Stimulated activated CD8-positive, alpha-beta memory T cell treated with anti-CD3 and anti-CD28 coated beads, Interleukin-7, amount 100 ng/mL, for 1 hour (primary cell): ENCODE measurements at places on chromosomes 1 and 21.

GRCh38 chr1:211616965-211617297, 38.0 kb upstream of the SLC30A1 start:
- DNase-seq = no peak

DNA sequence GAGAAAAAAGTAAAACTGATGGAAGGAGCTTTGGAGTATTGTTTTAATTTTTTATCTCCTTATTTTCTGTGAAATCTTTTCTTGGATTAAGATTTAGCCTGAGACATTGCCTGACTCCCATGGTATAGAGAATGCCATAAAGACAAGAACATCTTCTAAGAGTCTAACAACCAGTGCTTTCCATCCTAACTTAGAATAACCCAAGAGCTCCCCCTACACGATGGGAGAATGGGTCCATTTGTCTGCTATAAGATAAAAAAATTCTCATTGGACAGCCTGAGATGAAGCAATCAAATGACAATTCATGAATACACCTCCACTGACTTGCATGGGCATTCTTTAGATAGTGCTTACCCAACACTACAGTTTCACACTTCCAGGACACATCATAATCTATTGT, 478.1 kb downstream of the TTLL7 start:
- no peak for DNase-seq

DNA sequence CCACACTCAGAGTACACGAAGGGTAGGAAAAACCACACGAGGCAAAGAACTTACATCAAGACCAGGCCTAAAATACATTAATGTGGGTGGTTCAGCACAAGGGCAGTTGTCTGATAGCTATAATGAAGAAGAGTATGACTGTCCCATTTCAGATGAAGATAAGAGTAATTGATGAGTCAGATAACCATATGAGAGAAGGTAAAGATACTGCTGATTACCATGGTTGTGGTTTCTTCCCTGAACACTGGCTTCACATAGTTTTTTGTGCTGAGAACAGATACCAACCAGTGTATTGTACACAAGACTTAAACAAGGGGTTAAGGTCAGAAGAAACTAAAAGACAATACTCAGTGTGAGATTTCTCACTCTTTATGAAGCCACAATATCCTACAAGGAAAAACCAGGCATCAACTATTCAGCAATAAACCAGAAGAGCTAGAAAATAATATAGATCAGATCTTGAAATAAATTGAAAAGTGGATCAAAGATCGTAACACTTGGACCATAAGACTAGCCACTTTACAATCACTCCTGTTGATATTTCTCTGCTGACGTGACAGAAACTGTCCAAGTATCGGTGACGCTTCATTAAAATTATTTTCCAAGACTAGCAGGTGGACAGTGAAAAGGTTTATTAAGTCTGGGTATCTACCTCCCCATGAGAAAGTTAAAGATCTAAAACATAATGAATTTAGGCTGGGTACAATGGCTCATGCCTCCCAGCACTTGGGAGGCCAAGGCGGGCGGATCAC, 28.6 kb downstream of the PUM1 start:
- no peak for DNase-seq

- no peak for DNase-seq
Observed at GRCh38 chr1:17676387-17677060, 78.6 kb upstream of the ACTL8 start.

DNA sequence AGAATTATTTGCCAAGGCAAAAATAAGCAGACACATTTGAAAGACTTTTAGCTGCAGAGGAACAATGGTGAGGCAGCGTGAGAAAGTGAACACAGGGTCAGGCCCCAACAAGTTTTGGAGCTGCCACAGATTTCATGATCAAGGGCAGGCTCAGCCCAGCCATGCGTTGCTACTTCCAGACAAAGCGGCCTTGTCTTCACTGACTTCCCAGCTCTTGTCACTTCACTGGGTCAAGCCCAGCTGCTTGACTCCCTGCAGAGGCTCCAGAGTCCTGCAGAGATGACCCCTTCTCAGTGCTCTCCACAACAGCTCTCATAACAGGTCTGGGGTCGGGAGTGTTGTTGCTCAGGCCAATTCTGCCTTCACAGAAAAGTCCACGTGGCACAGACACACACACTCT, 35.8 kb downstream of the HHAT start:
- no peak for DNase-seq

DNA sequence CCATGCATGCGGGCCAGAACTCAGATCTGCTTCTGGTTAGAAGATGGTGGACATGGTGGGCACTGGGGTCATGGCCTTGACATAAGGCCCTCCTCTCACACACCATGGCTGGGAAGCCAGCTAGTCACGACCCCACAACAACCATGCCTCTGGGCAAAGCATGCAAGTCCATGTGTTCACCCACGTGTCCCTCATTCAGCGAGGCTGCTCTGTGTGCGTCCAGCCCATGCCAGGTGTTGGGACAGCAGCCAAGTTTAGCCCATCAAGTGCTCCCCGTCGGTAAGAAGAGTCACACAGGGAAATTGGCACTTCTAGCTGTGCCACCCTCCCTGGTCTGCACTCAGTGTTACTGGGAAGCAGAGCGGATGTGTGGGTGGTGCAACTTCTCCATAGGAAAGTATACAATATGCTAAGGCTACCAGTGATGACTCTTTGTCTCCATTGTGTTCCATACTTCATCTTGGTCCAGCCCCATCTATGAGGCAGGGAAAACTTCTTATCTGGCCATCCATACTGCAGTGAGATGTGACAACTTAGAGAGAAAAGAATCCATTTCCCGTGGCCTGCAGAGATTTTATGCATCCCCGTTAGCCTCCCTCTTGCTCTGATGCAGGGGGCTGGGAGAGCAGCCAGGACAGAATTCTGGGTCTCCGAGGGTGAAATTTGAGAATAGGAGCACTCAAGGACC, 198.0 kb downstream of the GRIK3 start:
- DNase-seq = no peak

- no peak for DNase-seq
Observed at GRCh38 chr1:13778431-13778830, 78.4 kb downstream of the PRDM2 start.

GRCh38 chr21:29256126-29256910, 42.4 kb upstream of the BACH1 start:
- DNase-seq = no peak

DNA sequence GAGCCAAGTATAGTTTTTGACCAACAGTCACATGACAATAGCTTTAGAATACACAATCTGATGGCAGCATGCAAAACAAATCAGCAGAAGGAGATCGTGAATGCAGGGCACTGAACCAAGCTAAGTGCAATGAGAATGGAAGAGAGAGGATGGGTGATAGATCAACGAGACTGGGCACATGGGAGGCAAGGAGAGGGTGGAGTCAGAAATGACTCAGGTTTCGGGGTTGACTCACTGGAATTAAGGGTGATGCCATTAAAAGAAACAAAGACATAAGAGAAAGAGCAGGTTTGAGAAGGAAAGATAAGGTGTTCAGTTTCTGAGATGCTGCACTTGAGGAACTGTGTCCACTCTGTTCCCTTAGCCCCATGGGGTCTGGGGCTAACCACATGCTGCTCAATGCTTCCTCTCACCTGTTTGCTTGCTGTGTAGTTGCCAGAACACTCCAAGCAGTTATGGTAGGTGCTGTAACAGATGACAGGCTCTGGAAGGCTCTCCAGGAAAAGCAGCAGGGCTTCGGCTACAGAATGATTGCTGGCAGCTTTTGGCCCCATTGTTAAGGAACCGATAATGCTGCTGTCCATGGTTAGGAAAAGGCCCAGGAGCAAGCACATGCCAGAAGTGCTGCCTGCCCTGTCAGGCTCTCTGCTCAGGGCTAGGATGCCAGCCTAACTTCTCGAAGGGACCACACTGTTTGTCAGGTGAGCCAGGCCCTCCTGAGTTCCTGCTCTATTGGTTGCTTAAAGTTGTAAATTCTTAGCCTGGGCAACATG, 6.1 kb upstream of the MTF1 start:
- no peak for DNase-seq

- DNase-seq = no peak
Observed at GRCh38 chr1:176957603-176958002, 206.9 kb downstream of the ASTN1 start.

DNA sequence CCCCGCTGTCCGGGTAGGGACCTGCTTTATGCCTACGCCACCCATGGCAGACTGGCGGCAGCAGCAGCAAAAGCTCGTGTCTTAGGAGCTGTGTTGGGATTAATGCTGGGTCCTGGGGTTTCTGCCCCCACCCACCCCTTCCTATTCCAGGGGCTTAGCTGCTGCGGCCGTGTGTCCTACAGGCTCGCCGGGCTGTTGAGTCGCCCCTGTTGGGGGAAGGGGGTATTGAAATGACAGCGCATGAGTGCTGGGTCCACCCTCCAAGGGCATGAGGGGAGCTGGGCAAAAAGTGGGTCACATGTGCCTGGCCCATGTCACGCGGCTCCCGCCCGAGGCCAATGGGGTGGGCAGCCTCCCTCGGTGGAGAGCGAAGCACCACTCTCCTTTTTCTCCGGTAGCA, 118.3 kb upstream of the COL6A1 start:
- DNase-seq = no peak

- DNase-seq = no peak
Observed at GRCh38 chr1:237713916-237714315, 176.8 kb downstream of the ZP4 start.

DNA sequence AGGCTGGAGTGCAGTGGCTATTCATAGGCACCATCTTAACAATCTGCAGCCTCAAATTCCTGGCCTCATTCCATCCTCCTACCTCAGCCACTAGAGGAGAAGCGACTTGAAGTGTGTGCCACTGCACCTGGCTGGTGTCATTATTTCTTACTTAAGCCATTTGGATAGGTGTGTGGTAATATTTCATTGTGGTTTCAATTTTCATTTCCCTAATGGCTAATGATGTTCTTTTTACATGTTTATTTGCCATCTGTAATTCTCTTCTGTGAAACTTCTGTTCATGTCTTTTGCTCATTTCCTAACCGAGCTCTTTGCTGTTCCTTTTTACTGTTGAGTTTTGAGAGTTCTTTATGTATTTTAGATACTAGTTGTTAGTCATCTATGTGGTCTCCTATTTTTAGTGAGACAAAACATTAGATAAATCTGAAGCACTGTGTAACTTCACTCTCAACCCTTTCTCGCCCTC, 66.8 kb downstream of the SLC27A3 start:
- no peak for DNase-seq

DNA sequence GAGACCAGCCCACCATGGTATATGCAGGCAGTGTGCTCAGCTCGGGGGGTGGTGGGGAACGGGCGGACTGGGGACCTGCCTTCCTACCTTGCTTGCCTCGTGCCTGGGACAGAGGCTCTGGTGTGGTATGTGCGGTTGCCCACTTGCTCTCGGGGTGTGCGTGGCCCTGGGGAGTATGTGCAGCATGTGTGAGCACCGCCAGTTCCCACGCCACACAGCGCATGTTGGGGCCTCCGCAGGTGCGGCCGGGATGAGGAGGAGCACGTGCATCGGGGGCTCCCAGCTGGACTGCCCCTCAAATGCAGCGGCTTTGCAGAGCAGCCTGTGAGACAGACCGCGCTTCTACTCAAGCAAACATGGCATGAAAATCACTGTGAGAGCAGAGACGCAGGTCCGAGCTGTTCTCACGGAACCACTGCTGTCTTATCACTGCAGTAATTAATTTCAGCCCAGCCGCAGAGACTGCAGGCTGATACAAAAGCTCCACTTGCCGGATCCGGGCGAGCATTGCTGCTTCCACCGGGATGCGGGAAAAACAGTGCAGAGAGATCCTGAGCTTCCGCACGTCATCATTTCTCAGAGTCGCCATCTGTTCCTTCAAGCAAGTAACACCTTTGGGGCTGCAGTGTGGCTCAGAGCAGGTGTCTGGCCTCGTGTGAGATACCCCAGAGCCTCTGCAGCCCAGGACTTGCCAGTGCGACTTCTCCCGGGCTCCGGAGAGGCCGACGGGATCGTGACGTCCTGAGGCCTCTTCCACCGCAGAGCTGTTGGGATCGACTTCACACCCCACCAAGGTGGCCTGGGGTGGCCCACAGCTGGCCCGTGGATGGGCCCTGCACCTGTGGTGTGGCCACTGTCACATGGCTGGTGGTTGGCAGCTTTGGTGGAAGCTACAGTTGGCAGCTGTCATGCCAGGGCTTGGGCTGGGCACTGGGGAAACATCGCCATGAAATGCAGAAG, 92.6 kb upstream of the ACTRT2 start:
- DNase-seq = no peak
